ENCODE measurements at places on chromosomes 3 and 15.

GRCh38 chr15:89783111-89783860, 7.2 kb downstream of the MESP2 start:
- no peak for DNase-seq

DNA sequence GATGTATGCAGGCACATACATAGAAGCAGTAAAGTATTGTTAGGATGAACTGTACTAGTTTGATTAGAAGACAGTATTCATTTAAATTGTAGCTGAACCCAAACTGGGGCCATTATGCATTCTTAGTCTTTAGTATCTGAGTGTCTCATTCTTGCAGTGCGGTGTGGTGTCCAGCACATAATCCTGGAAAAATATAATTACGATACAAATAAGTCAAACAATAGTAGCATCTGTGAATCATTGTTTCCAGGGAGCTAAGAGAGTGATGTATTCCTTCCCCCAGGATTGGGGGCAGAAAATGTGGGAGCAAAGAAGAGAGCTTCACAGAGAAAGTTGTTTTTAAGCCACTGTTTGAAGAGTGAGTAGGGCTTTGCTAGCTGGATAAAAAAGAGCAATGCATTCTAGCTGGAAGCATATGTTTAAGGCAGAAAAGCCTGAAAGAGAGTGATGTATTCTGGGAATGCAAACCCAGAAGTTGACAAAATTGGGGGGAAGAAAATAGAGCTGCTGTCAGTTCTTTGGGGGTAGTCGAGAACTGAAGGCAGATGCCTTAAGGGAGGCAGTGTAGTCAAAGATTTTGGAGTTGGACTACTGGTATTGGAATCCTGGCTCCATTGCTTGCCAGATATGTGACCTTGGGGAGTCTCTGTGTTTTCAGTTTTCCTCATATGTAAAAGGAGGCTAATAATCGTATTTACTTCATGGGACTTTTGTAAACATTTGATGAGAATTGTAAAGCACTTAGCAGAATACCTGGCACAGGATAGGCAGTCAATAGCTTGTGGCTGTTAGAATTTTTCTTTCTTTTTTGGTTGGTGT, 14.1 kb downstream of the SLMAP start:
- DNase-seq, result no peak

GRCh38 chr15:75751116-75751875, 38.6 kb upstream of the CSPG4 start:
- DNase-seq, result no peak

DNA sequence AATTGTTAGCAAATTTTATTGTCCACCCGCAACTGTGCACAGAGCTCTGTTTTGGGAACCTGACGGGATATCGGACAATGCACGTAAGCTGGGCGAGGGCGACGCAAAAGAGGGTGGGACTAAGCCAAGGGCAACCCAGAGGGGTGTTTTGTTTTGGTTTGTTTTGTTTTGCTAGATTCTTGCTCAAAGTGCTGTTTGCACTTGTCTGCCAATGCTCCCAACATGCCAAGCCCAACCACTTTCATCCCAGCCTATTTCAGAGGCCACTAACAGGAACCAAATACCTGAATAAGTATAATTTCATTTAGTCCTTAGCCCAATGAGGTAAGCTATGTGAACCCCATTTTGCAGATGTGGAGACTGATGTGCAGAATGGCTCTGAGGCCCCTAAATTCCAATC, 9.7 kb upstream of the CMTM7 start:
- no peak for DNase-seq

DNA sequence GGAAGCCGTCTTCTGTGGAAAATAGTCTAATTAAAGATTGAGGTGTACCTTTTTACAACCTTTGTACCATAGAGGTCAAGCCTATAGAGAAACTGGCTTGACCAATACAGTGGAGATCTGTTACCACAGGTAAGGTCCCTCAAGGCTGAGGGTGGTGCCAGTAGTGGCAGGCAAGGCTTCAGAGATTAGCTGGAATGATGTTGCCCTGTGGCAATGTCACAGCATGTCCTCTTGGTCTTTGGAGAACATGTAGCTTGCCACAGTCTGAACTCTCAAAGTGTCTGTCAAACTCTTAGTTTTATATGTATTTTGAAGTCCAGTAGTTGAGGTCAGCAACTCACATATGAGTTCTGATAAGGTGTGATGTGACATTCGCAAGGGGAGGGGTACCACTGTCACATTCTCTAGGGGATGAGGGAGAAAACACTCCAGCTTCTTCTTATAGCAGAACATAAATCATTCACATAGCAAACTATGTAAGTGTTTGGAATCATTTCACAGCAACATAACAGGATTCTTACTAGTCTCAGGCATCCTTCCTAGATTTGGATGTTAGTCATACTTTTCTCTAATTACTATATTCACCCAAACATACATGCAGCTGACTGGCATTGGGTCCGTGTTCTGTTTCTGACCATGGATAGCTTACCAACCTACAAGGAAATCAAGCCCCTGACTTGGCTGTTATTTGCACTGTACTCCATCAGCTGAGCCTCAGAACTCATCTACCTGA, 173.6 kb downstream of the UBE2E2 start:
- DNase-seq, result no peak

DNA sequence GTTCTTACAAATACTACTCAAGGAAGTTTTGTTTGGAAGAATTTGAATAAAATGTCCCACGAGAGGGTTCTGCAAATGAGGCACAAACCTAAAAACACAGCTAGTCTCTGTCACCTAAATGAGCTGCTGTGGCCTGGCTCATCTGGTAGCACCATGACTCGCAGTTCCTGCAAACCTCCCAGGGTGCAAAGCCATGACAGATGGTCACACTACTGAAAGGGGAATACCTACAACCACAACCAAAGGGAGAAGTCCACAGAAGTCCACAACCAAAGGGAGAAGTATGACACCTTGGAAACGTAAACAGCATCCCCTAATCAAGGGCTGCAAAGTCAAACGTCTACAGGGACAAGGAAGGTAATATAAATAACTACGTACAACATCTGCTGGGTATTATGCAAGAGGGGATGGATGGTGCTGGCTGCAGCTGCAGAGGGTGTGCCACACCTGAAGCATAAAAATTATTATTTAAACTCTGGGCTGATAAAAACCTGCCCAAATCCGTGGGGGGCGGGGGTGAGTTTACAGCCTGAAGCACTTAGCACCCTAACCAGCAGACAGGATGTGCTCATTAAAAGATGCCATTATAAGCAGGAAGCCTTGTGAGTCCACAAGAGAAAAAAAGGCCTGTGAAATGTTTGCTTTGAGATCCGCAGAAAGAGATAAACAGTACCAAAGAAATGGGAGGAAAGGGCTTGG, 184.0 kb downstream of the MAGI1 start:
- no peak for DNase-seq

DNA sequence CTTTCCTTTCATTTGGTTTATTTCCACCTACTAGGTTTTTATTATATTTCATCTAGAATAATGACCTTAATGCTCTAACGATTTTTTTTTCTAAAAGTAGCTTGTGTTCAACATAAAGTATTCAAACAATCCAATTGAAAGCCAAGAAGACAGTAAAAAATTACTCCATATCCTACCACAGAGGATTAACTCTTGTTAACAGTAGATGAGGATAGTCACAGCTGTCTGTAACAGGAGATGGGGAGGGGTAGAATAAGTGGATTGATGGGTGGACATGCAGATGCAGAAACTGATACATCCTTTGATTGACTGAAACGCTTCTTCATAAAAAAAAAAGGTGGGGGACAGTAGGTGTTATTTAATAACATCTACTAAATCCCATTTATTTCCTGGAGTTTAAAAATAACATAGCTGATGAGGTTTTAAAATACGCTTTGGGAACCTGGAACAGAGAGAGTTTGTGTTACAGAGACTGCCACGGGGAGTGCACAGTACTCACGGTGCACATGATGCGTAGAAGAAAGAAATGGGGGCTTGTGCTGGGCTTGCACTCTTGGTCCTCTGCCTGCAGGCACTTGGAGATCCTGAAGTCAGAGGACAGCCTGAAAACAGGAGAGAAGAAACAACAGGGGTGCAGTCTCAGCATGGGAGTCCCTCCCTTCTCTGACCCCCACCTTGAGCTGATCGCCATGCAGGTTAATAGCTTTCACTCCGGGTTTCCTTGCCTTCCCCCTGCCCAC, 226.7 kb downstream of the THSD4 start:
- DNase-seq, result no peak

DNA sequence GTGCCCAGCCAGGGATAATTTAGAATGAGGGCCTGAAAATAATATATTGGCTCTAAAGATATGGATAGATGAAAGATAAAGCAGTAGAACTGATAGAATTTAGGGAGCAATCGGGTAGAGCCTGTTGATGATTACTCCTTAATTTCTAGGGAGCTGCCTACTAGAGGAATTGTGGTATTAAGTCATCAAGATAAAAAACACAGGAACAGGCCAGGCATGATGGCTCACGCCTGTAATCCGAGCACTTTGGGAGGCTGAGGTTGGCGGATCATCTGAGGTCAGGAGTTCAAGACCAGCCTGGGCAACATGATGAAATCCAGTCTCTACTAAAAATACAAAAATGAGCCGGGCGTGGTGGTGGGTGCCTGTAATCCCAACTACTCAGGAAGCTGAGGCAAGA, 130.4 kb downstream of the PCCB start:
- no peak for DNase-seq

DNA sequence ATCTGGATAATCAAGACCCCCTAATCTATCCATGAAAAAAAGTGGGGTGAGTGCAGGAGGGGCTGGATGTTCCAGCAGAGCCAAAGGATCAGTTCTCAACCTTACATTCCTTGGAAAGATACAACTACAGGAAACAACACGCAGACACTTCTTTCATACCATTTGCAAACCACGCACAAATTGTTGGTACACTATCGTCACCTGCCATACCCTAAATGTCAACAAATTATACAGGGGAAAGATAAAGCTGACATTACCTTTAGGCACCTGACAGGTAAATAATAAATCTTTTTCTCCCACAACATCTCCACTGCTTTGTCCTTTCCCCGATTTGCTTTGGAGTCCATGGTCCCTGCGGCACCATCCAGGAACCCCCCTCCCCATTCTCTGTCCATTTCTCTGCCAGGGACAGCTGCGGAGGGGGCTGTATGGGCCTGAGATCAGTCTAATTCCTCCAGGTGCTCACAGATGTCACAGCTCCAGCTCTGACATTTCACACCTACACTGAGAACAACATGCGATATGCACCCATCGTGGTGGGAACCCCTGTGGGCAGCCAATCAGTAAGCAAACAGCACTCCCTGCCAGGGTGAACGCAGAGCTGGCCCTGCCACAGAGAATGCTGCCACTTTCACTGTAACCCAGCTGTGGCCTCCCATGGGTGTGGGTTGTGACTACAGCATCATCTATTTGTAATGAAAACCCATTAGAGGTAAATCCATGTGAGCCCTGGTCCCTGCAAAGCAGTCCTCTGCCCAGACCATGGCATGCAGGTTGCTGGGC, 37.7 kb upstream of the BCL2L10 start:
- no peak for DNase-seq

DNA sequence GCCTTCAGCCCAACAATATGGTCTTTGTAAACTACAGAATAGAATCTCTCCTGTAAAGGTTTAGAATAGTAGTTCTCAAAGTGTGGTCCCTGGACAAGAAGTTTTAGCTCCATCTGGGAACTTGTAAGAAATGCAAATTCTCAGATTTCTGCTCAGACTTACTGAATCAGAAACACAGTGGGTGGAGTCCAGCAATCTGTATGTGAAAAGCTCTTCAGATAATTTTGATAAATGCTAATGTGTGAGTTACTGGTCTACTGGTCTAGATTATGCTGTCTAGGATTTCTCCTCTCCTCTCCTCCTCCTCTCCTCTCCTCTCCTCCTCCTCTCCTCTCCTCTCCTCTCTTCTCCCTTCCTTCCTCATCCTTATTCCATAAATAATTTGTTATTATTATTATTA, 57.5 kb downstream of the RBMS3 start:
- DNase-seq, result no peak

- DNase-seq, result no peak
These were observed 226.3 kb upstream of the ARHGEF26 start for GRCh38 chr3:153894857-153895256.

DNA sequence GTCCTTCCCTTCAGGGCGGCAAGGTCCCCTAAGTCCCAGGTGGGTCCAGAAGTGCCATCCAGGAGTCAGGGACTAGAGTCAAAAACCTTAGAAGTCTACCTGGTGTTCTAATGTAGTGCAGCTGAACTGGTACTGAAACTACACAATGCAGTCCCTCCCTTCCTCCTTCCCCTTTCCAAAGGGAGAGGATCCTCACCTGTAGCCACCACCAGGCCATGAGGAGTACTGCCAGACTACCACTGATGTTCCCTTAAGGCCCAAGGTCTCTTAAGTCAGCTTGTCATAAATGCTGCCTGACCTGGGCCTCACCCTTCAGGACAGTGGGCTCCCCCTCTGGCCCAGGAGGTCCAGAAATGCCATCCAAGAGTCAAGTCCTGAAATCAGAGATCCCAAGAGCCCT, 98.9 kb downstream of the ULK4 start:
- DNase-seq, result no peak

- DNase-seq, result no peak
These were observed 986.0 kb downstream of the ROBO2 start for GRCh38 chr3:78025916-78026315.

Measured in activated gamma-delta T cell treated with anti-CD3 and anti-CD28 coated beads, Interleukin-2, amount 50 U/mL, for 16 hours (primary cell).